Stimulated activated CD4-positive, alpha-beta T cell treated with anti-CD3 and anti-CD28 coated beads, Interleukin-1b, Interleukin-23, amount 100 ng/mL, for 4 hours (primary cell): ENCODE measurements at places on chromosomes 4 and X.

- DNase-seq: no peak
These were observed 64.8 kb downstream of the MAOB start for GRCh38 chrX:43817444-43817843.

GRCh38 chr4:112492321-112492720 is 23.7 kb downstream of the NEUROG2 start:
- DNase-seq: no peak

- DNase-seq: no peak
These were observed 31.1 kb upstream of the SPANXB1 start for GRCh38 chrX:140971099-140971795.

DNA sequence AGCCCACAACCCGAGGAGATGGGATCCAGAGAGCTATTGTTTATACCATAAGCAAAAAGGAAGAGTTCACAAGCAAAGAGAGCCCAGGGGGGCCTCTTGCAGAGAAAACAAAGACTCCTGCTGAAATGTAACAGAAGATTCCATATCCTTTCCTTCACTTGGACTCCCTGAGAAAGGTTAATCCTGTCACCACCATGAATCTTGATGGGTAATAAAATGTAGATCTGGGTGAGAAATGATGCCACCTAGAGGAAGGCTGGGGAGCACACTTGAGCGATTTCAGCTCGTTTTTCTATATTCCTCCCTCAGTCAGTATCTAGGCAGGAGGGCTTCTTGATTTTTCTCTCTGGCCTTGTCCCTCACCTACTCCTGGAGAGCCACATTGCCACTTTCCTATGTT is 10.2 kb upstream of the KCNE5 start:
- DNase-seq: no peak

DNA sequence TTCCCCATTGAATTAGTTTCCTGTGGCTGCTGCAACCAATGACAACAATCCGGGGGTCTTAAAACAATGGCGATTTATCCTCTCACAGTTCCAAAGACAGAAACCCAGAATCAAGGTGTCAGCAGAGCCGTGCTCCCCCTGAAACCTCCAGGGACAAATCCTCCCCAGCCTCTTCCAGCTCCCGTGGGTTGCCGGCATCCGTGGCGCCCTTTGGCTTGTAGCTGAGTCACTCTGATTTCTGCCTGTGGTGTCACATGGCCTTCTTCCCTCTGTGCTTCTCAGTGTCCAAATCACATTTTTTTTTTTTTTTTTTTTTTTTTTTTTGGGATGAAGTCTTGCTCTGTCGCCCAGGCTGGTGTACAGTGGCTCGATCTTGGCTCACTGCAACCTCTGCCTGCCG is 64.5 kb upstream of the STX18 start:
- DNase-seq: no peak

- DNase-seq: no peak
These were observed 58.3 kb upstream of the DOCK11 start for GRCh38 chrX:118437283-118437682.

GRCh38 chr4:85726555-85726954 is 251.6 kb downstream of the ARHGAP24 start:
- DNase-seq: no peak

- DNase-seq: no peak
These were observed 290.2 kb downstream of the CAMK2D start for GRCh38 chr4:113471146-113471860.

DNA sequence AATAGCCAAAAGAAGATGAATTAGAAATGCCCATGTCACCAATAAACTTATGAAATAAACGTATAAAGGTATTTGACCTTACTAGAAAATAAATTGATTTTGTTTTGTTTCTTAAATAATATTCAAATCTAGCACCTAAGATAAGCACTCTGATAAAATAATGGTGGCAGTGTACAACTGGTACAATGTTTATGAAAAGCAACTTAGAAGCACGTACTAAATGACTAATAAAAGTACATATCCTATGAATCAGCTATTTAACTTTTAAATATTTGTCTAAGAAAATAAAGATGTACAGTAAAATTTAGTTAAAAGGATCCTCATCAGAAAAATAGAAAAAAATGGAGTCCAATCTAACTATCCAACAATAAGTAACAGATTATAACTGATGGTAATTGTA is 6.7 kb downstream of the MANBA start:
- DNase-seq: no peak

DNA sequence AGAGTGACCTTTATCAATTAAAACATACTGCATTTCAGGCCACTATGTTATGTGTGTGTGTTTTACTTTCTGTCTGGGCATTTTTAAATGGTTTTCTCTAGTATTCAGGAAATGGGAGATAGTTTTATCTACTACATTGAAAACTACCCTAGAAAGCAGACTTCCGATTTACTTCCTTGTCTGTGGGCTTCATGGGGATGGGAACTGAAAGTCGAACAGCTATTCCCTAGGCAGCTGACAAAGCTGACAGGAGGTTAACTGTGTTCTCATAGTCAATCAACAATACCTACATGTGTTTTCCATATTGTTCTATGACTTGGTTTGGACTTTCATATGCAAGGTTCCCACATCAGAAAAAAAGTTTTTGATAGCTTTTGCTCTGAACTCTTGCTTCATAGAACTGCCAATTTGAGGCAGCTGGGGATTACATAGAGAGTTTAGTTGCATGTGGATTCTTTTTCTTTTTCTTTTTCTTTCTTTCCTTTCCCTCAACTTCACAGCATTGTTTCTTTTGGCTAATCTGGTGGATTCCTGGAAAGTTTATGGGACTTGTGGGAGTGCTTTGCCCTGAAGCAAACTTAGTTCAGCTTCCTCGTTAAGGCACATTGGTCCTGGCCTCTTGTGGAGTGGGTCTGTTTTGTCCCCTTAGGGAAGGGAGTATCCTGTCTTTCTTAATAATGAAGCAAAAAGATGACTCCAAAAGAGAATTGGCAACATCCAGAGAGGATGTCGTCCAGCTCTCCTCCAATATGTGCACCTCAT is 327.1 kb upstream of the GIMD1 start:
- DNase-seq: no peak

DNA sequence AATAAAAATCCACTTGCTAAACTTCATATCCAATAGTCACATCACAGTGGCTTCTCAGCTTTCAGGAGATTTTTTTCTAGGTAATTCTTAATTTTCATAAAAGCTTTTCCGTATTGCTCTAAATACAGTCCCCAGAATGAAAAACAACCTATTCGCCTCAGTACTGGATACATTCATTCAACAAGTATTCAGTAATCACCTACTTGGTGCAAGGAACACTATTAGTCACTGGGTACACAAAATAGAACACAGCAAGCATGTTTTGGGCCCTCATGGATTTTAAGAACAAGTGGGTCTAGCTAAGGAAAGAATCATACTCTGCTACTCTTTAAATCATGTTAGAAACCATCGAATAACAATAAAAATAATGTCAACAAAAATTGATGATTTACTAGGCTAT is 2.8 kb upstream of the BEX3 start:
- no peak for DNase-seq

DNA sequence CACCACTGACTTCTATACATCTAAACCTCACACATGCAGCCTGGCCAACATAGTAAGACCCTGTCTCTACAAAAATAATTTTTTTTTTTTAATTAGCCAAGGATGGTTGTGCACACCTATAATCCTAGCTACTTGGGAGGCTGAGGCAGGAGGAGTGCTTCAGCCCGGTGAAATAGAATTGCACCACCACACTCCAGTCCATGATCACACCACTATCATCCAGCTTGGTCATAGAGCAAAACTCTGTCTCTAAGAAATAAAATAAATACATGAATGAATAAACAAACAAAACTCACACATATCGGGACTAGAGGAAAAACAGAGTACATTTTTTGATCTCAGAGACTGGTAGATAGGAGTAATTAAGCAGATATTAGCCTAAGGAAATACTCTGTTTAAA is 66.6 kb upstream of the PDE5A start:
- DNase-seq: no peak

- DNase-seq: no peak
These were observed 97.6 kb upstream of the MAML3 start for GRCh38 chr4:140251571-140251970.

DNA sequence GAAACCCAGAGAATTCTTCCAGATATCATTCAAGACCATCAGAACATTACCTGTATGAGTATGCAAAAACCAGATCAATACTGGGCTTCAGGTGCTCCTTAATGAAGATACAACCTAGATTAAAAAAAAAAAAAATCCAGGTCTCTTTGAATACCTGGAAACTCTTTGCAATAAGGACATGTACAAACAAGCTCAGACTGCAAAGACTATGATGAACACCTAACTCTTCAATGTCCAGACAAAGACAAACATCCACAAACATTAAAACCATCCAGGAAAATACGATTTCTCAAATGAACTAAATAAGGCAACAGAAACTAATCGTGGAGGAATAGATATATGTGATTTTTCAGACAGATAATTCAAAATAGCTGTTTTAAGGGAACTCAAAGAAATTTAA is 38.7 kb downstream of the NLRP2B start:
- no peak for DNase-seq

DNA sequence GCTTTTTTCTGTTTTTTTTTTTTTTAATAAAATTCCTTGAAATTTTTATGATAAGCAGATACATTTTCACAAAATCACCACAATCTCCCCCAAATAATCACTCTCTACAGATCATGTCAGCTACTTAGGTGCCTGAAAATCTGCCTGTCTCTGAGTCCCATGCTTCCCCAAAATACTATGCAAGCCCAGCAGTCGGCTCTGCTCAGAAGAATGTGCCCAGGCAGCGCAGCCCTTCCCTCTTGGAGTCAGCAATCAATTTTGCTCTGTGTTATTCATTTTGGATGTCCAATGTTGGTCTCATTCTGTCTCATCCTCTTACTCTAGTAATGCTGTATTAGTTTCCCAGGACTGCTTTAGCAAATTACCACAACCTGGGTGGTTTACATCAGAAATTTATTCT is 24.9 kb upstream of the C1QTNF7 start:
- no peak for DNase-seq

DNA sequence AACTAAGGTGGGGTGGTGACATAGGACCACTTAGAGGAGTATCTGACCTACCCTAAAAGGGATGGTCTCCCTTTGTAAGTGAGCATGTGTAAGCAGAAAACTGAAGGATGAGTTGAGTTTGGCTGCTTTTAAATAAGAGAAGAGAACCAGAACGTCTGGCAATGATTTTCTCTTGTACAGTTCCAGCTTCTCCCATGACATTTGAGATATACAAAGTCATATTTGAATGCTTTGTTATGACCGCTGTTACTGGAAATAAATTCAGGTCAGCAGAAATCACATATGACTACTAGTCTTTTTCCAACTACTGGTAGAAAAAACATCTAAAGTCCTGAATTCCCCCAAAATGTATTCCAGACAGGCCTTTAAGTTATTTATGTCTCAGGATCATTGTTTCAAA is 313.3 kb upstream of the BMP3 start:
- DNase-seq: no peak

DNA sequence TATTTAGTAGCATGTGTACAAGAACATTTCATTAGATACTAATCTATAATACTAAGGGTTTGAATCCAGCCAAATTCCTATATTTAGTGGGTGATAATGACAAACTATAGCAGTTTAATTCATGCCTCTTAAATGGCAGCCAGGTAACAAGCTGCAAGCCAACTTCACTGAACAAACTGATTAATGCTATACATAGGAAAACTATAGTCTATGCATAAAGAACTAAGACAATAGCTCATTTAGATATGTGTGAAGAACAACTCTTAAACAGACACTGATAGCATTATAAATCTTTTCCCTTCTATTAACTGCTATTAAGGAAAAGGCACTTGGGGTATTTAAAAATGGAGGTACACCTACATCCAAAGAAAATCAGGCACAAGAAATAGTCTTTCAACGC is 19.1 kb downstream of the ACSL1 start:
- no peak for DNase-seq

GRCh38 chr4:14856062-14856933 is 146.0 kb upstream of the CPEB2 start:
- peak; percentile 11 for DNase-seq

GRCh38 chr4:101958547-101958946 is 168.0 kb downstream of the BANK1 start:
- DNase-seq: no peak

DNA sequence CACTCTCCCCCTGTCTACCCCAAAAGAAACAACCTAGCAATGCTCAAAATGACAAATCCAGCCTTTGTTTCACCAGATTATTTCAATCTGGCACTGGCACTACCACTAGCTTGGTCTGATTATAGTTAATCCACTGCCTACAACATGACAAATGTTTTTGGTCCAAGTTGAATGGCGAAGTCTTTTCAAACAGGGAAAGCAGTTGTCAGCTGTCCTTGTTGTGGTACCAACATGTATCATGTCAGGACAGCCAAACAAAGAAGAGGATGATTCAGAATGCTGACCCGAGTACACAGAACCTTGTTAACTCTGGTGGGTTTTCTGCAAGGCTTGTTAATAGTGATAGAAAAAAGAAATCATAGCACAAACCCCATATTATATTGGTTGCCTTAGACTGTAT is 160.8 kb upstream of the ANK2 start:
- no peak for DNase-seq

GRCh38 chr4:154911608-154912098 is 130.6 kb downstream of the RBM46 start:
- no peak for DNase-seq

- DNase-seq: no peak
These were observed 29.6 kb downstream of the PDK3 start for GRCh38 chrX:24494647-24495075.

DNA sequence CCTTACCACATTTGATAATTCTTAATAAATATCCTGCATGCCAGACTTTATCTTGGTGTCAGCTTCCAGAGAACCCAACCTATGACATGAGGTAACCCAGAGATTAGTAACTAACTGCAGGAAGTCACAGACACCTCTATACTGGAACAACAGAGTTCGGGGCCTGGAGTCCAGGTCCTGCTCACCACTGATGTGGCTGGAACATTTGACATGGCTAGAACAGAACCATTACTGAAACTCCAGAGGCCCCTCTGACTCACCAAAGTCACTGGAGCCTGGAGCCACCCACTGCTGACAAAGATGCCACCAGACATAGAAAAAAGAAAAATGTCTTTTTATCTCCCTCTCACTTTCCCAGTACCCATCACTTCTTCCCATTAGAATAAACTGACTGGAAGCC is 403.7 kb downstream of the MID1IP1 start:
- no peak for DNase-seq

- no peak for DNase-seq
These were observed 1702.3 kb downstream of the STIM2 start for GRCh38 chr4:28562913-28563312.

DNA sequence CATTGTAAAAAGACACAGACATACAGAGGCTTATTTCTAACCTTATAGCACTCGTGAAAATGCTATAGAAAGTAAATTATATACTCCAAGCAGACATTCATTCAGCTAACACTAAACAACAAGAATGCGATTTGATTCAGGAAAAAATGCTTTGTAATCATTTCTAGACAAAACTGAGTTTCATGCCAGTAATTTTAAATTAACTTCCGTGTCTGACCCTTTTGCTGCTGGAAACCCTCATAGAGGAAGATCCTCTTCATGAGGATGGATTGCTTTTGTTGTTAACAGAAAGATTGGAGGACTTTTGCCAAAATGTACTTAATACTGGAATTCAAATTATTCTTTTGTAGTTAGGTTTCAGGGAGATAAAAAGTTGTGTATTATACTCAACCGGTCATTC is 43.3 kb downstream of the GUCY1A1 start:
- DNase-seq: no peak

- no peak for DNase-seq
These were observed 295.9 kb downstream of the KCNIP4 start for GRCh38 chr4:21652508-21653231.
